ENCODE measurements at places on chromosomes 16 and 17. TPM values are rescaled to one million over a fixed set of nuclear protein-coding genes. Genes with fewer than 3 reads are reported as not detected.

DNAH17 gene
- 0.42 TPM for total RNA-seq

ABCC12 gene
- not detected for total RNA-seq

- no peak for DNase-seq
Measured at GRCh38 chr16:24132048-24132796, 123.9 kb upstream of the CACNG3 start.

GRCh38 chr16:84825896-84826557, 6.2 kb downstream of the CRISPLD2 start:
- no peak for DNase-seq

DNA sequence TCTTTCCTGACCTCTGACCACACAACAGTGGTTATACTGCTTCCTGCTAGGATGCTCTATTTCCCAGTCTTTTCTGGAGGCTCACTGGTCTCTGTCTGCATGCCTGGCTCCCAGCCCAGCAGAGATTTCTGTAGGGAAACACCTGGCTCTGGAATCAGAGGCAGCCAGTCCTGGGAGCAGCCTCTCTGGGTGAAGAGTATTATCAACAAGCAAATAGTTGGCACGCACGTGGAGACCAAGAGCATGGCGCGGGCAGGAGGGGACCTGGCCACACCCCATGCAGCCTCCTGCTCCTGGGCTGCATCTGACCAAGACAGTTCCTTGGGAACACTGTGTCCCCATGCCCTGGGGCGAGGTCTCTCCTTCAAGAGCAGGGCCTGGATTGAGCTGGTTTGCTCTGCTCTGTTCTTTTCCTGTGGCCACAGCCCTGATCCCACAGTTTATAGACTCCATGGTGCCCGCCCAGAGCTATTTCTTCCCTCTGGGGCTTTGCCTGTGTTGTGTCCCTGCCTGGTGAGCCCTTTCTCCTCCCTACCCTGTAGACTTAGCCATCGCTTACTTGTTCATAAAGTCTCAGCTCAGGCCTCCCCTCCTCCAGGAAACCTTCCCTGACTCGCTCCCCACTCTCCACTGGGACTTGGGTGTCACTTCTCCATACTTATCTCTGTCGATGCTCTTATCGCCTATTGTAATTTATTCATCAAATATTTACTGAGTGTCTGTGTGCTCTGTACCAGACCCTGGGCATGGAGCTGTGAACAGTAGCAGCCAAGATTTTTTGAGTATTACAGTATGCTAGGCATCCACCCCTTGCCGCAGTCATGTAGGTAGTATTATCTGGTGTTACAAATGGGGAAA, 60.6 kb downstream of the SCNN1B start:
- peak; percentile 58 for DNase-seq

- DNase-seq = no peak
Measured at GRCh38 chr17:17568772-17569195, 22.7 kb downstream of the PEMT start.
